ENCODE measurements at places on chromosomes 4 and X.

DNA sequence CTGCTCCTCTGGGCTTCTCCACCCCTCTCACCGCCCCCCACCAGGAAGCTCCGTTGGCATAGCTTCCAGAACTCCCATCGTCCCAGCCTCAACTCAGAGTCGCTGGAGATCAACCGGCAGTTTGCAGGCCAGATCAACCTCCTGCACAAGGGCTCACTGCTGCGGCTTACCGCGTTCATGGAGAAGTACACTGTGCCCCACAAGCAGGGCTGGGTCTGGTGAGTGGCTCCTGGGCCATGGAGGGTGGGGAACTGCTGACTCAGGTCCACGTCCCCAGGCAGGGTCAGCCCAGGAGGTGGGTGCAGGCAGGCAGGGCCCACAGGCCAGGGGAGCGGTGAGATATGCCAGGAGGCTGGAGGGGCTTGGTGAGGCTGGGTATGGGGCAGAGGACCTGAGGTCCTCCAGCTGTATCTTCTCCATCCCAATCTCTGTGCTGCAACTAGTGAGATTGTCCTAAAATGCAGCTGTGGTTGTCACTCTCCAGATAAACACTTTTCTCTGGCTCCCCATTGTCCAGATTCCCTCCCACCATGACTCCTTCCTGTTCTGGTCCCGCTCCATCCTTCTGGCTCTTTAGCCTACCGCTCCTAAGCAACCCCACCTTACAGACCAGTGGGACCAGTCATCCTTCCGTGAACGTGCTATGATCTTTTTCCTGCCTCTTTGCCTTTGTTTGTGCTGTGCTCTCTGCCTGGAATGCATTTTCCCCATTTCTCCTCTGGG, 71.9 kb downstream of the STARD8 start:
- no peak for DNase-seq

GRCh38 chr4:7901311-7901885, 38.3 kb downstream of the AFAP1 start:
- DNase-seq = no peak

DNA sequence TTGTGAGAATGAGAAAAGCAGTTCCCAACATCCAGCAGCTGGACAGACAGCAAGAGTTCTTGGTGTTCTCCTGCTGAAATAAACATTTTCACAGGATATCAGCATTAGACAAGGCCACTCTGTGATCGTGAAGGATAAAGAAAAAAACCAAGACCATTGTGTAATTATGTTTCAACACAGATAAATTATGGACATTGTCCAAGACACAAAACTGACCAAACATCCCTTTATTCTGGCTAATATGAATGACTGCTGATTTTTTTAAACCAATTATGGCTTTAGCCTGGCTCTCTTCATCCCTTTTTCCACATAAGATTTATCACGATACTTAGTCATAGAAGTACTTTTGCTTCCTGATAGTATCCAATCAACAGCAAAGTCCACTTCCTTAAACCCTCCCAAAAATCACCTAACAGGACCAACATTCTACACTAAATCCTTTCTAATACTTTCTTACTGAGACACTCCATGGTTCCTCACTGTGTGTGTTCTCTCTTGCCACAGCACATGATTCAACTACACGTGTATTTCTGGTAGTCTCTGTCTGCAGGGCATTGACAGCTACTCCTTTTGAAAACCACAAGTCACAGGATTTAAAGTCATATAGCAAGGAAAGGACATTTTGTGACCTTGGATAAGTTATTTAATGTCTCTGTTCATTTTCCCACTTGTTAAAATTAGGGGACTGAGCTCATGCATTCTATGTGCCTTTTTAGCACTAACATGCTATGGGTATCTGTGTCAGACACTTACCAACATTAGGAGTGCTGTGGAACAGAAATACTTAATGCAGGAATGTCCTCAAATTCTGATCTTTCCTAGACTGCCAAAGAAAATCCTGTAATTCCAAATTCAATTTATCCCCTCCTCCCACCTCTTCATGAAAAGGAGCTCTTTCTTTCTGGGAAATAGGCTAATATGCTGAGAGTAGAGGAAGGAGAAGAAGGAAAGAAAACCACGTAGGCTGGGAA, 137.2 kb upstream of the PGRMC2 start:
- no peak for DNase-seq

DNA sequence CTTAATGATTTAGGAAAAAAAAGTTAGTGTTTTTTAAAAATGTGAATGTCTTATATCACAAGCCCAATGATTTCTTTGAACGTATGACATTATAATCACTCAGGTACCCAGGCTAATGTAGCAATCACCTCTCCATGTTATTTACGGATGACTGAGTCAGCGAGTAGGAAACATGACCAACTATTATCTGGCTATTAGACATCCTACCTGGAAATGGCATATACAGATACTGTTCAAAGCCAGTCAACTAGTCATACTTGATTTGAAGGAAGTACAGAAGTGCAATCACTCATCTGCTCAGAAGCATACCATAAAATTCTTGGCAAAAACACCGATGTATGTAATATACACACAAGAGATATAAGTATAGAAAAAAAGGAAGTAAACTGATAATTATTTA, 732.5 kb downstream of the ARAP2 start:
- no peak for DNase-seq

DNA sequence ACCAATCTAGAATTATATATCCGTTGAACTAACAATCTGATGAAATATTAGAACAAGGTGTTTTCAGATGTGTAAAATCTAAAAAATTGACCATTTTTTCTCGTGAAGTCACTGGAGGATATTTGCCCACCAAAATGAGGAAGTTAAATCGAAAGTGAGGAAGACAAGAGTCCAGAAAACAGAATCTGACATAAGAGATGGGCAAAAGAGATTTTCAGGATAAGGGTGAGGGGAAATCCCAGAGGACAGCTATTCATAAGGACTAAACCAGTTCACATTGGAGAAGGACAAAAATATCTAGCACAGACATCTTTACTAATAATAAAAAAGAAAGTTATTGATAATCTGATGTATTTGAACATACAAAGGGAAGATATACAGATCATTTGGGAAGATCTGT, 18.7 kb upstream of the ALG13 start:
- DNase-seq = no peak

DNA sequence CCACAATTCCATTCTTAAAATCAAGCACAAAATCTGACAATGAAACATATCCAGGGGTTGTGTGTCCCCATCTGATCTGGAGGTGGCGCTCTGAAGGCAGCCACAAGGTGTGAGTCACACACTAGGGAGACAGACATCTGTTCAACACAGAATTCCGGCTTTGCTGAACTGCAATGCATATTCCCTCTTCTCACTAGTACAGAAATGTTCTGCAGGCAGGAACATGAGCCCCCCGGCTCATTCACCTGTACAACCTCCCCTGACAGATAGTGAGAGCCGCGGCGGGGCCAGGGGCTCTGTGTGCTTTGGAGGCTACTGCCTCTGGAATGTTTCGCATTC, 41.9 kb downstream of the WDR1 start:
- no peak for DNase-seq

GRCh38 chr4:184460499-184461285, 13.7 kb downstream of the IRF2 start:
- DNase-seq = no peak

DNA sequence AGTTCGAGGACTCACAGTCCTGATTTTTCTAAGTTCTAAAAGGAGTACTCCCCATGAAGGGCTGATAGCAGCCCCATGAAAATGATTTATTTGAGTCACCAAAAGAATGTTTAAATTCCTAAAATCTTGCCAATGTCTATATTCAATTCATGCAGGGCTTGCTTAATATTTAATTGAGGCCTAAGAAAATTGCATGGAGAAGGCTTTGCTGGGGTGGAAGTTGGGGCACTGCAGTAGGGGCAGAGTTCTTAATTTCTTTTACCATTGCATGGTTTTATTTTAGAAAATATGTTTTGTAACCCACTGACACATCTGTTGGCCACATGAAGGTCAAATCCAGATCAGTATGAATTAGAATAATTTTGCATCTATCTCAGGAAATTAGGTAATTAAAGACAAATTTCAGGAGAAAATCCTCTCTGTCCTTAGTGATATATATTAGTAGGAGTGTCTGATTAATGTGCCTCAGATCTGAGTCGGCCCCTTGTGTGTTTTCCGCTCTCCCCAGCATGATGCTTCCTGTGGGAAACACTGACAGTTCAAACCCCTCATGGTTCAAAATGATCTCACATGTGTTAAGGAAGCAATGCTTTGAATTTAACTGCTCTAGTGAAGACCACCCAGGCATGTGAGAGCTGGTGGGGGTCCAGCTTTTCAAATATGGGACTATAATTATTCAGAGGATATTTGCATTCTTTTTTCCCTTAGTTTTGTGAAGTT, 54.0 kb upstream of the EGFL6 start:
- no peak for DNase-seq

- no peak for DNase-seq
These were observed 89.0 kb upstream of the MAPK10 start for GRCh38 chr4:86448871-86449270.

DNA sequence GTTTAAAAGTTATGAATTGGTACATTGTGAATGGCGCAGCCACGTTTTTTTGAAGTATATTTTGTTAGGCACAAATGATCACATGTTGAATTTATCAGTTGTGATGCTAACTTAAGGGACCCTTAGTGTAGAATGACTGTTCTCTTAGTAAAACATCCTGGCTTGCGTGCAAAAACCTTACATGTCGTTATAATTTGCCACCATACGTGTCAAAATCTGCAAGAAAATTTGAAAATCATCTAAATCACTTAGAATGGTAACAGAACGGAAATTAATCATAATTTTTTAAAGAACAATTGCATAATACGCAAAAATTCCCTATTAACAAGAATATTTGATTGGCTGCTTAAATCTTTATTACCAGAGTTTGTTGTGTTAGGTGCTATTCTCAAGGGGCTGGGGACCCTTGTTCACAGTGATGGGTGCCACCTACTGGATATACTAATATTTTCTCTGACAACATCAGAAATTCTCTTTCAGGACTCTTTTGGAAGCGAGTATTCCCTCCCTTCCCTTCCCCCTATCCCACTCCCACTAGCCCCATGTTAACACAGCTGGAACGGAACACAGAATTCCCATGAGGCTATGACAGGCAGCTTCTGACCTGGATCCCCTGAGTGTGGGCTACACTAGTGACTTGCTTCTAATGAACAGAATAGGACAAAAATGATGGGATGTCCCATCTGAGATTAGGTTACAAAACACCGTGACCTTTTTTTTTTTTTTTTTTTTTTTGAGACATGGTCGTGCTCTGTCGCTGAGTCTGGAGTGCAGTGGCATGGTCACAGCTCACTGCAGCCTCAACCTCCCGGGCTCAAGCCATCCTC, 71.8 kb downstream of the SUPT20HL2 start:
- DNase-seq = no peak

DNA sequence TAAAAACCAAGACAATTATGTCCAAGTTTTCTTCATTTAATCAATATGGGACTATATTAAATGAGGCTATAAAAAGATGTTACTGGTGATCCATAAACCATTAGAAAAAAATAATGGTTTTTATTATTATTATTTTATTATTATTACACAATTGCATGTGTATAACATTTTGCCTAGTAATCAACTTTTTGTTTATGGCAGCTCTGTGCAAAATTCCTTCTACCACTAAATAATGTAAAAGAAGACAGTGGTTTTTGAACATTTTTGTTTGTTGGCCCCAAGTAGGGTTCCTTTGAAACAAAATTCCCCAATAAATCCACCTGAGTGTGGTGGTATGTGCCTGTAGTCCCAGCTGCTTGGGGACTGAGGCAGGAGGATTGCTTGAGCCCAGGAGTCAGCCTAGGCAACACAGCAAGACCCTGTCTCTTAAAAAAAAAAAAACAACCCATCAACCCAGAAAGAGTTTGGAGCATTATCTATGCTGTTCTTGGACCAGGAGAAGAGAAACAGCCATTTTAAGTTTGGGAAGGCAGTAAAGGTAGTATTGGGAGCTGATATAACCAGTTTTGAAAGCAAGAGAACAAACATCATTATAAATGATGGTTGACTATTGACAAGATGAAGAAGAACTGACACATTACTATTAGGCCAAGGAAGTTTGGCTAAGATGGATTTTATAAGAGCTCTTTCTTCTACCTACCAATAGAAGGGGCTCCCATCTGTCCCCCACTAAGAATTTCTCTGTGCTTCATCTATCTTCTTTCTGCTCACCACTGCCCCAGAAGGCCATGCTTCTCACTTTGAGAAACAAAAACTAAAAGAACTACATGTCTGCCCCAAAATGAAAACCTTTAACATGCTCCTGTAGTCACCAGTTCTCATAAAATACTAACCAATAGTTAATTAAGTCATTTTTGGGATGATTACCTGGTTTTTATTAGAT, 2.2 kb downstream of the TMEM156 start:
- no peak for DNase-seq

GRCh38 chrX:107773906-107774435, 1.6 kb downstream of the TSC22D3 start:
- no peak for DNase-seq

- no peak for DNase-seq
These were observed 297.6 kb downstream of the IL15 start for GRCh38 chr4:141933978-141934377.

- no peak for DNase-seq
These were observed 31.5 kb upstream of the IL21 start for GRCh38 chr4:122652379-122652778.

GRCh38 chr4:36189511-36190226, 54.6 kb downstream of the ARAP2 start:
- DNase-seq = no peak

DNA sequence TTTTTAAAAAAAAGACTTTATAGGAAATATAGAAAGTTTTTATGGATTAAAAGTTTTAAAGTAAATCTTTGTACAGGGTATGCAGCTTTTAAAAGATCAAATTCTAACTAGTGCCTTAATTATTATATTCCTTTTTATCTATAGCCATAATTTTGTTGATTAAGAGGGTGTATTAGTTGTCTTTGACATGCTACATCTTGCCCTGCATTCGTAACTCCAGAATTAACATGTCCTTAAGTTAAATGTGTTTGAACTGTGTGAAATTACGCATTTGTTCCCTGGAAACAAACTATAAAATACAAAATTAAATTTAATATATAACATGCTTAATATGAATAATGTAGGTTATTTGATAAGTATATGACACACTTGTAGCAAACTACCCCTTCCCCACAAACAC, 66.3 kb downstream of the PTPN13 start:
- DNase-seq = no peak

GRCh38 chr4:5945936-5946335, 53.0 kb upstream of the CRMP1 start:
- no peak for DNase-seq

- no peak for DNase-seq
These were observed 17.1 kb upstream of the BEX4 start for GRCh38 chrX:103197721-103198306.

DNA sequence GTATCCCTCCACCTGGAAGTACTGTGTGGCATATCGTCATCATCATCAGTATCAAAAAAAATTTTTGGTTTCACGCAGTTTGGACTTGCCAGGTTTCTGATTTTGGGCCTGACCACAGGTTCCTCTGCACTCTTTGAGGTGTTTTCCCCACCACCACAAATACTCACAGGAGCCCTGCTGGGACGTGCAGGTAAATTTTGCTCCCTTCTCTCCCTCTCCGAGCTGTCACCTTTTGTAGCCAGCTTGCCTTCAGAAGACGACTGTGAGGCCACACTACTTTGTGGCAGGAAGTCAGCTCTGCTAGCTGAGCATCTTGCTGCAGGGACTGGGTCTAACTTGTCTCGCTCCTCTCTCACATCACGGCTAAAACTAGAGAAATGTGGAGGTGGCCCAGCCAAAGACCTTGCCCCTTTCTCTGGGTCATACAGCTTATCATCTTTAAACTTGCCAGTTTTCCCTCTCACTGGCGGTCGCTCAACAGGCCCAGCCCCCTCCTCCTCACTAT, 2.8 kb downstream of the PJA1 start:
- no peak for DNase-seq

GRCh38 chrX:55056820-55057674, 17.8 kb upstream of the PAGE2B start:
- DNase-seq = no peak

Data from cortex of kidney (tissue), 1 donor.